ENCODE measurements at places on chromosomes 7 and 10.

GRCh38 chr7:96236198-96237039, 85.5 kb downstream of the SLC25A13 start:
- no peak for DNase-seq

DNA sequence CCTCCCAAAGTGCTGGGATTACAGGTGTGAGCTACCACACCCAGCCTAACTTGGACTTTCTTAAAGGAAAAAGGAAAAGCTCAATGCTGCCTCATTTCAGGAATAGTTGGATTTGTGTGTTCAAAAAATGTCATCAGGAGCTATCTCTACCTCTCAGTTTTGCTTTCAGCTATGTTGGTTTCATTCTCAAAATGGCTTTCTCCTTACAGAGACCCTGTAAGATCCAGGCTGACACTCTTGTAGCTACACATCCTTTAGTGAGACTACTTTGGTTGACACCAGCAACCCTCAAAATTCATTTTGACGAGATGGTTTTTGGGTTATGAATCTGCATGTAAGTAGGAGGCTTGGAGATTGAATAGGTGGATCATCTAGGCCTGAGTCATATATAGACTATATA, 269.7 kb upstream of the SORCS1 start:
- DNase-seq: no peak

DNA sequence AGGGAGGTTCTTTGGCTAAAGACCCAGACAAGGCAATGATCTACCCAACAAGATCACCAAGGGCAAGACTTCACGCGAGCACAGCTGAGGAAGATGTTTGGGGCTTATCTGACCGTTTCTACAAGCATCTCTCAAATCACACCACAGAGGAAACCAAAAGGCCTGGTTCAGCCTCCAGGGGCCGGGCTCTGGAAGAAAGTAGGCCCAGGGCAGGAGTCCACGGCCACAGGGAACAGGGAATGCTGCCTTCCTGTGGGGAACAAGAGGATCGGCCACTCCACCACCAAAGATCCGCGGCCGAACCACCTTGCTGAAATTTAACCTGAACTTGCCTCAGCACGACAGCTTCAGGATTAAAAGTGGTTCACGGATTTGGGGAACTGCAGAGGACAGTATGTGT, 332.5 kb downstream of the PTPRN2 start:
- DNase-seq: no peak

DNA sequence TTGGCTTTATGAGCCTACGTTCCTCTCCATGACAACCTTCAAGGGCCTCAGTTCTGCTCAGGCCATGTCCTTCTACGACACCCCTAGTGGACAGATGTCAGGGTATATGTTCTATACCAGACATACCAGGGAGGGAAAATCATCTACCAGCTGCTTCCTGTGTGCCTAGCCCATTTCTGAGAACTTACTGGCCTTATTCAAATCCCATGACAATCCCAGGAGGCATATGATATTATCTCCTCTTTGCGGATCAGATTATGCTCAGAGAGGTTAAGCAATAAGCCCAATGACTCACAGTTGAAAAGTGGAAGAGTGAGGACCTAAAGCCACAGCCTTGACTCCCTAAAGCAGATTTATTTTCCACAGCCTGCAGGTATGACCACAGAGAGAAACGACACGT, 139.3 kb downstream of the GLI3 start:
- DNase-seq: no peak

DNA sequence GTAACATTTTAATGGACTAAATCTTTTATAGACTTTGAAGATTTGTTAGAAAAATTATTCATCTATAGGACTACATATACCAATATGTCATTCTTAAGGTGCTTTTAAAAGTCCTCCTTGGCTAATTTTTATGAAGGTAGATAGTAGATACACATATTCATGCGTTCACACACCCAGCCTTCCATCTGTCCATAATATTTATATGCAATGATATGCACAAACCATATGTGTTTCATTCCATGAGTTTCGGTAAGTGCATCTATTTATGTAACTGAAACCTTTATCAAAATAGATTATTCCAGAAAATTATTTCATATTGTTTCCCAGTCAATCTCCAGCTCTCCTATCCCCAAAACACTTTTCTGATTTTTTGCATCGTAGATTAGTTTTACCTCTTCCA, 101.7 kb downstream of the ANLN start:
- DNase-seq: no peak

GRCh38 chr7:116554436-116554835, 29.6 kb downstream of the CAV1 start:
- DNase-seq: no peak

GRCh38 chr10:98611436-98611835, 164.7 kb upstream of the HPS1 start:
- DNase-seq: no peak
